ENCODE measurements at places on chromosomes 2 and 18.

GRCh38 chr18:31720867-31721266 is 36.5 kb upstream of the B4GALT6 start:
- DNase-seq, result no peak

- DNase-seq, result no peak
These were observed 87.5 kb downstream of the SOCS6 start for GRCh38 chr18:70376137-70376913.

DNA sequence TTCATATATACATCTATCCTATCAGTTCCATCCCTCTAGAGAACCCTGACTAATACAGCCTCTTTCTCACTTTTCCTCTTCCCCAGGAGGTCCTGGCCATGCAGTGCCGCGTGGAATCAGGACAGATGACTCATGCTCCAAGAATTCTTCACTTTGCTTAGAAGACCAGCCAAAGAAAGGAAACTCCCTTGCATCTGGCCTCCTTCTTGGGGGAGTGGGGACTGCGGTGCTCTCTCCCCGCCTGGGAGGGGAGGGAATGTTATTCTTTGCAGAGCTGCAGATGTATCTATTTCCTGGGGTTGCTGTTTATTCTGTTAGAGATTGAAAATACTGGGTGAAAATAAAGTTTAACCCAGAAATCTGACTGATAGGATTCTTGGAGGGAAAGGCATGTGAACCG is 111.5 kb upstream of the SH3BP4 start:
- DNase-seq, result no peak

DNA sequence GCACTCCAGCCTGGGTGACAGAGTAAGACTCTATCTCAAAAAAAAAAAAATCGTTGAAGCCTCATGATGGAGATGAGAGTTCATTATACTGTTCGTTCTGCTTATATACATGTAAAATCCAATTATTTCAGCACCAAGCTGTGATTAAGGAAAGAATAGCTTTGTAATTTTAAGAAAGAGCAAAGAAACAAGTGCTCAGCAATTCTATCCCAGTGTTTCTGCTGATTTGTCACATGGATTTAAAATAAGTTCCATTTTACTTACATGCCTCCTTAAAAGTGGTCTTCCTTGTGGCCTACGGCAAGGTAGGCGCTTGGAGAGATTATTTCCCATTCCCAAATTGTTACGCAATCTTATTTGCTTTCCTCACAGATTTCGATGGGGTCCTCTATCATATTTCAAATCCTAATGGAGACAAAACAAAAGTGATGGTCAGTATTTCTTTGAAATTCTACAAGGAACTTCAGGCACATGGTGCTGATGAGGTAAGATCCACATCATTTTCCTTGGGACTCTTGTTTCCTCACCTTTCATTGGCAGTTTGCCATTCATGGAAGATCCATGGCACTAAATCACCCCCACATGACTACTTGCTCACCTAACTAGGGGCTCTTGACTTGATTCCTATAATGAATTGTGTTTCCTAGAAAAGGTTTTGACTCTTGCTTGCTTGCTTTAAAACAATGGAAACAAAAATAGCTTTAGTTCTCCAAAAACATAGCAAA is 11.5 kb downstream of the ARPC2 start:
- no peak for DNase-seq

DNA sequence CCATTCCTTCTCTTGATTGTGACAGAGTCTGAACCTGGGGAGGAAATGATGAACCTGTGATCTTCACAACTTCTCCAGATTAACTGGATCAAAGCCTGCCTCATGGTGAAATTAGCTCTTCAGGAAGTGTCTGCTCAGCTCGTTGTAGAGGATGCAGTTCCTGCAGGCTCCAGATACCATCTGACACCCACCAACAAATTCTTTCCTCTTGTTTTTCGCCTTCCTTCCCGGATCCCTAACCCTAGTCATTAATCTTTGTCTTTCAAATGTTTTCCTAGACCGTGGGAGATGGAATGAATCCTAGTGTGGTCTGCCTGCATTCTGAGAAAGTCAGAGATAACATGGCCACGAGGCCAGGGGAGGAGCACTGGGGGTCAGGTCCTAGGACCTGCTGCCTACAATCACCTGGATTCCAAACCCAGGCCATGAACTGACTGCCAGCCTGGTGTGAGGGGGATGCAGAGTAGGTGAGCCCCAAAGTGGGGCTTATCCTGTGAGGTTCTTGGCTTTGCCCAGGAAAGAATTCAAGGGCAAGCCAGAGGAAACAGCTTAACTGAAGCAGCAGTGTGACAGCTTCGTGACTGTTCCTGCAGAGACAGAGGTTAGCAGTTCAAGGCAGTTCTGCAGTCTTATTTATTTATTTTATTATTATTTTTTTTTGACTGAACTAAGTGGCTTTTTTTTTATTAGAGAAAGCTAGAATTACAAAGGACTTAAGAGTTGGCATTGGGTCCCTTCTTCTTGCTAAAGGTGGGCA is 67.8 kb downstream of the DIPK1C start:
- no peak for DNase-seq

DNA sequence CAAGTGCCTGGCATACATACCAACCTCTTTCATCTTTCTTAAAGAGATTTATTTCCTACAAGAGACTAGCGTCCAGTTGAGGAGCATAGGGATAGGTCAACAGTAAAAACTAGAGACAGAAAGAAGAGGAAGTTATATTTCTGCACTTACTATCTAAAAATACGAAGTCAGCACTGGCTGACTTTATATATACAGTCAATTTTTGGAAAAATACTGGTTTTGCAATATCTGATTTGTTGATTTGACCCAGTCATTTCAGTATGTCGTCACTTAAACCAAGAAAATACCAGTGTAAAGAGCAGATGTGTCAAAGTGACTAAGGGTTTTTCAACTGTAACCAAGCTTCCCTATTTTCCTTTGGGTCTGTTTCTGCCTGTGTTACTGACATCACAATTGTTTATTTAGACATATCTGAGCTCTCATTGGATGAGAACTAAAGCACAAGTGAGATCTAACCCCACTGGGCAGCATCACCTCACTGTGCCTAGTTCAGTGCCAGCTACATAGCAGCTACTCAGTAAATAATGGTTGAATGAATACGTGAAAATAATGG is 23.0 kb downstream of the CYTIP start:
- DNase-seq, result no peak

DNA sequence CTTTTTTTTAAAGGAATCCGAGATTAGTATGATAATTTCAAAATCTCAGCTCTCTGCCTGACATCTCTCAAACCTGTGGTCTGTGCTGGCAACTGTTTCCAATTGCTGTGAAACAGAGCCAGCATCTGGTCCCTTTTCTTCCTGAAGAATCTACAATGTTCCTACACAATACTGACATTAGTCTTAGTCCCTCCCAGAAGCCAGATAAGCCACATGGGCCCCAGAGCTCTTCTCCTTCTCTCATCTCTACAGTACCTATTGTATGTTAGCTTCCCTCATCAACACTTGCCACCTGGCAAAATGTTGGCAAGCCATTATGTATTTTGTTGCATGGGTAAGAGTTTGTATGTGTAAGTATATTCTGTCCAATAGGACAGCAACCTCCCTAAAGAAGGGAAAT is 62.9 kb upstream of the CDKL4 start:
- no peak for DNase-seq

DNA sequence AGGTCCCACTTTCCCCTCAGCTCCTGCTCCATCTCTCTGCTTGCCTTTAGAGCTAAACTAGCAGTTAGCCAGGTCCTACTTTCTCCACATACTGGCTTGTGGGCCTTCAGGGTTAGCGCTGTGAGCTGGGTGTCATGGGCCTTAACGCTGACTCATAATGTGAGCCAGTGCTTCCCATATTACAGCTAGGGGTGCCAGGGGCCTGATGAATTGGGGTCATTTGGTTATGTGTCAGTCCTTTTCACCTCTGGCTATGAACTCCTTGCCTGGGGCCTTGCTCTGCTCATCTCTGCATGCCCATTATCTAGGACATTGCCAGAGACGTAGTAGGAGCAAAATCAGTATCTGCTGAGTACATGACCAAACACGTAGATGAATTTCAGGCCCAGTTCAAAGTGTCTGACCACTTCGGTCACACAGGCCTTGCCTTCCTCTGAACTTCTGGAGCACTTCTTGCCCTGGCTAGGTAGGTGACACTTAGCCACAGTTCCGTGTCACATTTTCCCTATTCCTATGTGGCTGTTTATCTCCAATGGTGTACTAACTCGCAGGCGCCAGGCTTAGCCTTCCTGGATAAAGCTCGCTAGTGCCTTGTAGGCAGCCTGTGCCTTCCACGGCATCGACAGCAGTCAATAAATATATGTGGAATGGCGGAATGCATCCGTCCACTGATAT is 103.2 kb upstream of the SIX3 start:
- DNase-seq, result no peak
